ENCODE measurements at places on chromosomes 7 and 10. TPM values are rescaled to one million over a fixed set of nuclear protein-coding genes. Genes with fewer than 3 reads are reported as not detected.

DNA sequence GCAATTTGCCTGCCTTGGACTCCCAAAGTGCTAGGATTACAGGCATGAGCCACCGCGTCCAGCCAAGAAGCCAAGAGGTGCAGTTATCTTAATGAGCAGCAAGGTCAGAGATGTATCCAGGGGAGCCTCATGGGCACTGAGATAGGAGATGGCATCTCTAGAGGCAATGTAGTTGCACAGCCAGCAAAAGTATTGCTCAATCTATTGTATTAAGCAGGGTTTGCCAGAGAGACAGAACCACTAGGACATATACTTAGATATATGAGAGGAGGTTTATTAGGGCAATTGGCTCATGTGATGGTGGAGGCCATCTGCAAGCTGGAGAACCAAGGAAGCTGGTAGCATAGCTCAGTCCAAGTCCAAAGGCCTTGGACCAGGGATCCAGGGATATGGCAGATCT, 16.3 kb upstream of the VPS26A start:
- DNase-seq, result no peak

- no peak for DNase-seq
Measured at GRCh38 chr7:80017101-80017698, 117.4 kb upstream of the GNAI1 start.

DNA sequence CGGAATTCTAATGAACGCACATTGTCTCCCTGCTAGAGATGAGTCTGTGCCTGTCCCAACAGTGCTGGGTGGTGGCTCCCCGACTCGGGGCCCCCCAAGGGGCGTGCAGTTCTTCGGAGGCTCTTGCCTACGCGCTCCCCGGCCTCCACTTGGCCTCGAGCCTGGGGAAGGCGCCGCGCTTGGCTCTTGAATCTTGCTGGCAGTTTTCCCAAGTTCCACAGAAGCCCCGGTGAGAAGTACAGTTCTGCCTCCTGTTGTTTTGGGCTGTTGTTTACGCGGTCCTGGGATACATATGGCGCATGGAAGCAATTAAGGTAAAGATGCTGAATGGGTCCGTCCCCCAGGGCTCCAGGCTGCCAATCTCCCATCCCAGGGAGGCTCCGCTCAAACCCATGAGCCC, 32.6 kb upstream of the UNCX start:
- DNase-seq, result no peak

DNA sequence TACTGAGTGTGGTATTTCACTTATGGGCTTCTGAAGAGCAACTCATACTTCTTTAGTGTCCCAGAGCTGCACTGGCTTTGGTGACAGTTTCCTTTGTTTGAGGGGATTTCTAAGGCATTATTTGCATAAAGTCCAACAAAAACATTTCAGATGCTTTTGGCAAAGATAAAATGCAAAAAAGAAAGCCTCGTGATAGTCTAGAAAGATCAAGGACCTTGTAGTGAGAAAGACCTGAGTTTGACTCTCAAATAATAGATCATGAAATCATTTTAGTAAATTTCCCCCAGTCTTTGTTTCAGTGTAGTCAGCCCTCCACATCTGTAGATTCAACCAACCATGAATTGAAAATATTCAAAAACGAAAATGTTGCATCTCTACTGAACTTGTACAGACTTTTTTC, 107.4 kb downstream of the EEPD1 start:
- no peak for DNase-seq

GRCh38 chr7:41559426-41559825, 143.5 kb downstream of the INHBA start:
- DNase-seq, result no peak

GRCh38 chr10:95240811-95241210, 46.8 kb downstream of the ACSM6 start:
- DNase-seq, result no peak

DNA sequence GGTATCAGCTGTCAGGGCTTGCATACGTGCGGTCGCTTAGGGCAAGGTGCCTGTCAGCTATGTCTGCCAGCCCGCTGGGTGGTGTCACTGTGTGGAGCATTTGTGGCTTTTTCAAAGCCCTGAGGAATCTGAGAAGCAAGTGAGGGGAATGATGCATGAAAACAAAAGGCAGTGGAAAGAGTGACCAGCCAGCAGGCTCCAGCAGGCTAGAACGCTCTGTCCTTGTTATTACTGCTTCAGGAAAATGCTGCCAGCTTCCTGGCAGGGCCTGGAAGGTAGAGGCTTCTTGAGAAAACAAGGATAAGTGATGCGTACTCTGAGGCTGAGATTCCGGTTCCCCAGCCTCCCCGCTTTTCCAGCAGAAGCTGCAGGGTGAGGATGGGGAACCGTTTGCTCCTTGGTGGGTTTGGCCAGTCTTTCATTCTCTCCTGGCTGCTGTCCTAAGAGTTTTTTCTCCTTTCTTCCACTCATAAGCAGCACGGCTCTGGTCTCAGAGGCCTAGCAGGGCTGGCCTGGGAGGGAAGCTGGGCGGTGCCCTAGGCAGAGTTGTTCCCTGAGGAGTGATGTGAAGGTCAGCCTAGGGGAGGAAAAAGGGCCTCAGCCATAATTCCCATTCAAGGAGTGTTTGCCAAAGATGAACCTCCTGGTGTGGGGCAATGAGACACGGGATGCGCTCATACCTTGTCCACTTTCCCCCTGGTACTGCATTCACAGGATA, 42.8 kb upstream of the MKLN1 start:
- no peak for DNase-seq

- no peak for DNase-seq
Measured at GRCh38 chr7:132877573-132877972, 204.3 kb downstream of the CHCHD3 start.

DNA sequence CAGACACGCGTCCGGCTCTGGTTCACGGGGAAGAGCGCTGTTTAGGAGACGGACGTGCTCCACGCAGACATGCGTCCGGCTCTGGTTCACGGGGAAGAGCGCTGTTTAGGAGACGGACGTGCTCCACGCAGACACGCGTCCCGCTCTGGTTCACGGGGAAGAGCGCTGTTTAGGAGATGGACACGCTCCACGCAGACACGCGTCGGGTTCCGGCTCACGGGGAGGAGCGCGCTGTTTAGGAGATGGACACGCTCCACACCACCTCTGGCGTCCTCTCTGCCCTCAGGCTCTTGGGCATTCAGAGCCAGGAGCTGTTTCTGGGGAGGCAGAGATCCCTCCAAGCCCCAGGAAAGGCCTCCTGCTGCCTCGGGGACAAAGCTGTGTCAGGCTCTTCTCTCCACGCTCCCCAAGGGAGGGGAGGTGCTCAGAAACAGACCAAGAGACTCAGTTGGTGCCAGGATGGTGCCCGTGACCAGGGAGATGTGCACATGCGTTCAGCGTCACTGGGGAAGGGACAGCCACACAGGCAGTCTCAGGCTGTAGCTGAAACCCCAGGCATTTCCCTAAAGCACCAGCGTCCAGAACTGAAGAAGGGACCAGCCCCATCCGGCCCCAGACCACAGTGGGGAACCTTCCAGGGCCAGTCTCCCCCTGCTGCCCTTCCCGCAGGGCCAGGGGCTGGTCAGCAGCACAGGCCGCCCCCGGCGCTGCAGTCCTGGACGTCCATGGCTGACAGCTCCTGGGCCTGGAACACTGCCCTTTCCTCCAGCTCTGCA, 175.6 kb downstream of the ELFN1 start:
- DNase-seq, result no peak

- DNase-seq, result no peak
Measured at GRCh38 chr10:79209831-79210230, 137.4 kb upstream of the PPIF start.

The CCDC7 gene
- total RNA-seq, result 57.3 TPM

The GNAT3 gene
- not detected for total RNA-seq

The CDK14 gene
- total RNA-seq, result 0.86 TPM

All from T-cell (primary cell).